ENCODE measurements at places on chromosomes 16 and 17.
A peak's percentile ranks its signal among the peaks of the same experiment; 100 is the strongest.

- no peak for DNase-seq
Measured at GRCh38 chr16:4389051-4389955, 17.7 kb downstream of the VASN start.

DNA sequence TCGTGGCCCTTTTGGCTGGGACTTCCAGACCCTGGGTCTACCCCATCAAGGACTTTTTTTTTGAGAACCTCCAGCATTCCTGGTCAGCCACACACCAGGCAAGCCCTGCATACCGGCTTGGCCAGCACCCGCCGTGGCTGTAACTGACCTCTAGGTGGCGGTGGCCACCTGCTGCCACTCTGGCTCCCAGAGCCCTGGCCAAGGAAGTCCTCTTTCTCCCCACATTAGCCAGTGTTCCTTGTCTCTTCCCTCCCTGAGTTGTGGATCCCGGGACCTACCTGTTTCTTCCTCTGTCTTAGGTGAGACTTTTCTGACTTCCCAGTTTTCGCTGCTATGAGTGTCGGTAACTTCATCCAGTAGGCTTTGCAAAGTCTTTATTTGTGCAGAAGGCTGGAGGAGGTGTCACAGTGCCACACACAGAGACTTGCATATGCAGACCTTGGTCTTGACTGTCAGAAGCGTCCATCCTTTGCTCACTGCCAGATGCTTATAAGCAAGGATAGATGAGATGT is 348.3 kb downstream of the CPPED1 start:
- no peak for DNase-seq

- no peak for DNase-seq
Measured at GRCh38 chr17:32772453-32773025, 104.4 kb downstream of the MYO1D start.

GRCh38 chr17:82330322-82331239 is 3.0 kb downstream of the SECTM1 start:
- peak; percentile 88 for DNase-seq

Data from RWPE2 (cell line).